Activated CD4-positive, alpha-beta T cell treated with anti-CD3 and anti-CD28 coated beads for 1 hour (primary cell): ENCODE measurements at places on chromosomes 16 and 17.

DNA sequence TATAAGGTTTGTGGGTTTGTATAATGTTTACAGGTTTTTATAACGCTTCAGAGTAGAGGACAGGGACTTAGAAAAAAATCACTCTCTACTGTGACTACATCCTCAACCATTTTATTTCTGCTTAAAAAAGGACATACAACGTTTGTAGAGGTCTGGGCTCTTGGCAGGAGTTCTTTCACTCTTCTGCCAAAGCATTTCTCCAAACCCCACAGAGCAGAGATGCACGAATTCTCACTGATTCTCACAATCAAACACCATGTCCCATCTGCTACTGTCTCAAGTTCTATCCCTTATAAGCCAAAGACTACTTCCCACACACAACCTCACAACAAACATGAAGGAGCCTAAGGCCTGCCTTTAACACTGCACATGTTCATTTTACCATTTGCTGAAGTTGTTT is 7.0 kb upstream of the ANKFY1 start:
- no peak for DNase-seq

DNA sequence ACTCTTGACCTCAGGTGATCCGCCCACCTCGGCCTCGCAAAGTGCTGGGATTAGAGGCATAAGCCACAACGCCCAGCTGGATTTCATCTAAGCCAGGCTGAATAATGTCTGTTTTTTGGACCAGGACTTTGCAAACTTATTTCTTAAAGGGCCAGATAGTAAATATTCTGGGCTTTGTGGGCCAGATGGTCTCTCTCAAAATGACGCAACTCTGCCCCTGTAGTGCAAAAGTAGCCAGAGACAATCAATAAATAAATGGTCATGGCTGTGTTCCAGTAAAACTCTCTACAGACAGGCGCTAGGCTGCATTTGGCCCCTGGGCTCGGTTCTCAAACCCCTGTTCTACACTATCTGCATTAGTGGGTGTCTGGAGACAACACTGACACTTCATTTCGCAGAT is 121.9 kb upstream of the CDH13 start:
- no peak for DNase-seq

DNA sequence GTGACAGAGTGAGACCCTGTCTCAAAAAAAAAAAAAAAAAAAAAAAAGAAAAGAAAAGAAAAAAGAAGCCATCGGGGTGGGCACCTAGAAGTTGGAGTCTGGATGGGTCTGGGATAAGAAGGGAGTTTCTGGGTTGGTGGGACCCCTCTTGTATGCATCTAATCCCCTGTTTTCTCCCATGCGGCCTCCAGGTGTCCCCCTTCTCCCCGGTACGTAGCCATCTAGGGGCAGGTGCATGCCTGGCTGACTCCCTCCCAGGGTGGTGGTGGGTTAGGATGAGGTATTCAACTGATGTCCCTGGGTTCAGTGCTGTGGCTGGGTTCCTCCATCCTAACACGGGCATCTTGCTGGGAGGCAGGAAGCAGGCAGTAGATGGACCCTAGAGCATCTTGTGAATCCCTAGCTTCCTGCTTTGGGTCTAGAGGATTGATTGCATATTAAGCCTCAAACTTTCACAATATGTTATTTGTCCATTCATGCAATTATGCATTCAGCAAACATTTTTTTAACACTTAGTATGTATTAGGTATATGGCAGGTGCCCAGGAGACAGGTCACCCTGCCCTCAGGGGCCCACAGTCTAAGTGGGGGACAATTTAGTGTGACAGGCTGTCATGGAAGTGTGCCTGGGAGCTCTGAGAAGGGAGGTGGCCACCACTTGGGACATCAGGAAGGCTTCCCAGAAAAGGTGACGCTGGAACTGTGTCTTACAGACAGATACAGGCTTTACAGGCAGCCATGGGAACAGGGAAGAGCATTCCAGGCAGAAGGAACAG is 13.1 kb downstream of the FMNL1 start:
- DNase-seq: peak; percentile 43

- no peak for DNase-seq
These were observed 533 bp downstream of the RASD1 start for GRCh38 chr17:17495536-17496188.

DNA sequence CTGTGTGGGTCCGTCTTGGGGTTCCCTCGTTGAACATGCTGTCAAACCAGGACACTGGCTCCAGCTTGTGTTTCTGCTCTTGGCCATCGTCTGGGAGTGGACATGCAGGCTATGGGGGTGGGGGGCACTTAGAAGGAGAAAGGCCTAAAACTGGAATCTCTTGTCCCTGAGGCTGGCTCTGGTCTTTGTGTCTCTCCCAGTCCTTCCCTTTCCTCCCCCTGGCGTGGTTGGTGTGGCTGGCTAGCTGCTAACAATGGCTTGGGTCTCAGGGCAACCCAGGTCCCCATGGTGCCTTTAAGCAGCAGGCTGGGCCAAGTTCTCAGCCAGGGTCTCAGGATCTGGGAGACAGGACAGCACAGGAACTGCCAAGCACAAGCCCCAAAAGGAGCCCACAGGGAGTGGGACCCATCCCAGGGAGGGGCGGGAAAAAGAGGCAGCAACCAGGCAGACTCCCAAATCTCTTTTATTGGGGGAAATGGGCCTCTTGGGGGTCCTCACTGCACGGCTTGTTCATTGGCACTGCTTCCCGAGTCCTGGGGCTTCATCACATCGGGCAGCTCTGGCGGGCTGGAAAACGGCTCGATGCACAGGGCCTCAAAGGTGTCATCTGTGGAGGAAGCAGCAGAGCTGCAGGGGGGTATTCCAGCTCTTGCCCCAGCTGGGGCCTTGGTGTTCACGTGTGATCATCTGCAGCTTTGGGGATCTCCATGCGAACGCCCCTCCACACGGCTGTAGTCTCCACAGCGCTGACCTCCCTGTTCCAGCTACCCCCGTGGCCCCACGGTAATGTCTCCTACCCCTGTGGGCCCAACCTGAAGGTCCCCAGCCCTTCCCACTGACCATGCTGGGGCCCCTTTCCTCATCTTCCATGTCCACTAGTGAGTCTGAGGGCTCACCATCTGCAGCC is 5.3 kb downstream of the ELOB start:
- no peak for DNase-seq

GRCh38 chr16:27436065-27436464 is 34.1 kb downstream of the IL21R start:
- DNase-seq: peak; percentile 2

DNA sequence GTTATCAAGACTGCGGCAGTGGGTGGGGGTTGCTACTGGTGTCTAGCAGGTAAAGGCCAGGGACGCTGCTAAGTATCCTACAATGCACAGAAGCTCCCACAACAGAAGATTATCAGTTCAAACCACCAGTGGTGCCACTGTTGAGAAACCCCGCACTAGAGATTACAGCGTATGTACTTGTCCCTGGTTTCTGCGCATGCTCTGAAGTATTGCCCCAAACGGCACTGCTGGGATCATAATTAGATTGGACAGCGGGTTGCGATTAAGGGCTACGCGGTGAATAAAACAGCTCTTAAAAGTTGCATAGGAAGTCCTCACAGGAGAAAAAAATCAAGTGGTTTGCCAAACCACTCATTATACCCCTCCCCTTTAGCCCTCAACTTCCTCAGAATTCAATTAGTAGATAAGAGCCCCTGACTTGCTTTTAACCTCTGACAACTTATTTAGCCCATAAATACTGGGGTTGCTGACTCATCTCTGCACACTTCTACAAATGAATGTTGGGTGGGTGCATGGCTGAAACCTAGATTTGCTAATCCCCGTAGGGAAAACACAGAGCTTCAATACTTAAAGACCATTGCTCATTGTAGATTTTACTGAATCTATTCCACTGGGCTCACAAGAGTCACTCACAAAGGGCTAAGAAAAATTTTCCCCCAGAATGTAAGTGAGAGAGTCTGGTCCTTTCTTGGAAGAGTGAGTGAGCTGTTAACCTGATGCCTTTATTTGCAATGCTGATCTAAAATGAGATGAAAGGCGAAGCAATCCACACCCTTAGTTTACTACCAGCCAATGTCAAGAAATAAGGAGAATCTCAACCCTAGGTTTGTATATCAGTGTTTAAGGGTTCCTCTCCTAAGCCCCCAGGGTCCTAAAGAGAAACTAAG is 91.8 kb downstream of the RGS9 start:
- no peak for DNase-seq

- no peak for DNase-seq
These were observed 77.1 kb downstream of the USP31 start for GRCh38 chr16:23072084-23072599.

- DNase-seq: no peak
These were observed 5.1 kb upstream of the DDX19A start for GRCh38 chr16:70341600-70341999.

GRCh38 chr17:41992576-41992975 is 24.7 kb downstream of the DNAJC7 start:
- DNase-seq: no peak

- no peak for DNase-seq
These were observed 59.7 kb downstream of the PLCG2 start for GRCh38 chr16:81838794-81839193.

GRCh38 chr17:37089956-37090355 is 141.2 kb downstream of the AATF start:
- peak; percentile 18 for DNase-seq

DNA sequence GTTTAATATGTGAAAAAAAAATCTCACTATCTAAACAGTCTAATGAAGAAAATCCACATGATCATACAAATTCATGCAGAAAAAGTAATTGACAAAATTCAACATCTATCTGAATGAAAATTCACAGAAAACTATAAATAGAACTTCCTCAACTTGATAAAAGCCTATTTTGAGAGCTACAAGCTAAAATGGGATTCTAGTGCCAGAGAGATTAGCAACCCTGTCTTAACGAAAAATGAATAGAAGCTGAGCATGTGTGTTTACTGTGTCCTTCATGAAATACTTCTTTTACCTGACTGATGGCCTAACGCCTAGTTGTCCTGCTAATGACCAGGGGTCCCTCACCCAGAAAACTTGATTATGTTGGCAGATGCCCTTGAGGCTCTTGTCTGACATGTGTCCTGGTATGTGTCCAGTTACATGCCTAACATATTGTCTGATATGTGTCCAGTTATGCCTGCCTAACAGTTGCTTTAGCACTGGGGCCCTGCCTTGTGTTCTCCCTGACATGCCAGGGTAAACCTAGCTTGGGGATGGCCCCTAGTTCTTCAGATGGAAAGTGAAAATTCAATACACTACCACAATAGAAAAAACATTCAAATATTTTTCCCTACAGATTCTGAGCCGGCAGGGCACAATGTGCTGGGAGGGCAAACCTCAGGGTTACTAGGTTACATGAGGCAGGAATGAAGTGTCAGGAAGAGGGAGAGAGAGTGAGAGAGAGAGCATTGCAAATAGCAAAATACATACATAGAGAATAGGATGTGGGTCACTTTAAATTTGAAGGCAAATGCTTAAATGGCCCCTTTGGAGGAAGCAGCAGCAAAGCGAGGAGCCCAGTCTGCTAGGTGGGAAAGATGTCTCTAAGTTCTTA is 834.0 kb downstream of the CDH11 start:
- no peak for DNase-seq

DNA sequence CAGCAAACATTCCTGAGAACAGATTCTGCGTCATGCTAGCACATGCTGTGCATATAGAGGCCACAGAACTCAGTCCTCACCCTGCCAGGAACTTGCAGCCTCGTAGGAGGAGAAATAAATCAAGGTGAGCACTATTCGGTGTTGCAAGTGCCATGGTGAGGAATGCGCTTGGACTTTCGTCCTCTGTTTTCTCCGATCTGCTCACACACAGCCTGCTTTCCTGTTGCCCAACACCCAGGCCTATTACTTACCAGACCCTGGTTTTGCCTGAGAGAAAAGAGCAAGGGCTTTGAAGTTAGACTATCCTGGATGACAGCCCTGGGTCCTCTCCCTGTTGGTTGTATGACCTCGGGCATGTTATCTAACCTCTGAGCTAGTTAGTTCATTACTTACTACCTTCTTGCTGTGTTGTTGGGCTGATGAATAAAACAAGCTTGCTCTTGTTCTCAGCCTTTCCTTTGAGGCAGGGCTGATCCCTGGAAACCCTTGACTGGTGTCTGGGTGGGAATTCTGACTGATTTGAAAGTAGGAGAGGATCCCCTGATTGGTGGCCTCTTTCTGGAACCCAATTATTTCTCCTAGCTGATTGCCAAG is 2.9 kb downstream of the ACSF2 start:
- no peak for DNase-seq

- DNase-seq: no peak
These were observed 157.4 kb downstream of the FOXL1 start for GRCh38 chr16:86735727-86736126.

GRCh38 chr17:35596530-35597233 is 9.6 kb downstream of the AP2B1 start:
- no peak for DNase-seq

DNA sequence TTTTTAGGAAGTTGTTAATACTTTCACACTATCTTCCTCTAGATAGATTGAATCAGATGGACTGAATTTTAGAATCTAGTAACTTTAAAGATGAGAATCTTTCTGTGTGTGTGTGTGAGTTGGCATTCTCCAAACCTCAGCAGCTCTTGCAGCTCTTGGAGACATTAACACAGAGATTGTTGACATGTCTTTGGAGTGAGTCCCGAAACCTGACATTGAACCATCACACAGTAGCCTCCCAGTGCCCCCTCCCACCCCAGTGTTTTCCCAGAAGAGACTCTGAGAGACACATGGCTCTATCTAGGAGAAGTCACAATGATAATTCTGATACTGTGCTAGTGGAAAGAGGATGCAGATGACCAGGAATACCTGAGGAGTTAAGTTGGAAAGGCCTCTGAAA is 103.9 kb downstream of the CNTNAP4 start:
- no peak for DNase-seq

GRCh38 chr16:54542805-54543505 is 256.4 kb upstream of the IRX3 start:
- DNase-seq: no peak

DNA sequence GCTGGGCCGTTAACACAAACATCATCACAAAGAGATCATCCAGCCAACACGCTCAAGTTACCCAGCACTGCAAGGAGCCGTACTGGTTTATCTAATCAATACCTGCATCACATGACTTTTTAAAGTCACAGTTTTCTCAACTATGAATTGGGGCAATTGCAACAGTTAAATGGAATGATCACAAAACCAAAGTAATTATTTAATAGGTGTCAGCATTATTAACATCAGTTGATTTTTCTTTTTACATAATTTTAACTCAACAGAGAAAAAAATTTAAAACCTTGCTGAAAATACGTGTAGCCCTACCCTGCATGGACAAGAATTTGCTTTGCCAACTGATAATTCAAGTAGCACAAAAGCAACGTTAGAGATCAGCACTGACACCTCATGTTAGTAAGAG is 95.7 kb upstream of the SOX9 start:
- no peak for DNase-seq

DNA sequence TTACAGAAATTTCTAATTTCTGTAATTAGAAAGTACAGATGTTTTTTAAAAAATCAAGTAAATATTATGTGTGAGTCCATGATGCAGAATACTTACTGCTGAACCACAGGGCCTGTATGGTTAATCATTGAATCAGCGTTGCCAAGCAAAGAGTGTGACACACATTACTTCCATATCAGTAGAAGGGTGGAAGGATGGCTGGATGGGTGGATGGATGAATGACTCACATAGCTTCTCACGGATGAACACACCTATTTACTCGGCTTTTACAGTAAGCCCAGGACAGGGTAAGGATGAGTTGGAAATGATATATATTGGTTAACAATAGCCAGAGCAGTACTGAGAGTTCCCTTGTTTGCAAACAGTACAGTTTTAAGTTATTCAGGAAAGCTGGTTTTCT is 495.9 kb upstream of the RBFOX1 start:
- no peak for DNase-seq
